ENCODE measurements at places on chromosomes 5 and 9. TPM values are rescaled to one million over a fixed set of nuclear protein-coding genes. Genes with fewer than 3 reads are reported as not detected.

DNA sequence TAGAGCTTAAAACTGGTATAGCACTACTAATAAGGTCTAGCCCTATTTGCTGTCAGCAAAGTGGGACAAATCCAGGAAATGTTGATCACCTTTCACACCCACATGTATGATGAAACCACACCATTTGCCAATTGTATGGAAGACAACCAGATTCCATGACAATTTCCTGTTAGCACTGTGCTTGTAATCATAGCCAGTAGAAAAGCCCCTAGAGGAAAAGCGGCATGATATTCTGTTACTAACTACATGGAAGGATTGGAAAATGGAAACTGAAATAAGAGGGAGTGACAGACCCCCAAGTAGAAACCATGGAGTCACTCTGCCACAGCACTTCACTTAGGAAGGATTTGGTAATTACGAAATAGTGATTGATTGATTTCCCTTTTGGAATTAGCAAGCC is 923 bp downstream of the SPATA6L start:
- peak; percentile 91 for DNase-seq

DNA sequence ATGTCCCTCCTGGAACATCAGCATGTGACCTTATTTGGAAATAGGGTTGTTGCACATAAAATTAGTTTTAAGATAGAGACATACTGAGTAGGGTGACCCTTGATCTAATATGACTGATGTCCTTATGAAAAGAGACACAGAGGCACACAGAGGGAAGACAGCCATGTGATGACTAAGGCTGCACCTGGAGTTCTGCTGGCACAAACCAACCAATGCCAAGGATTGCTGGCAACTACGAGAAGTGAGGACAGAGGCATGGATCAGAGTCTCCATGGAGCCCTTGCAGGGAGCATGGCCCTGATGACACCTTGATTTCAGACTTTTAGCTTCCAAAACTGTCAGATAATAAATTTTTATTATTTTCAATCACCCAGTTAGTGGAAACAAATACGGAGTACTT is 101.9 kb downstream of the FBXL7 start:
- no peak for DNase-seq

DNA sequence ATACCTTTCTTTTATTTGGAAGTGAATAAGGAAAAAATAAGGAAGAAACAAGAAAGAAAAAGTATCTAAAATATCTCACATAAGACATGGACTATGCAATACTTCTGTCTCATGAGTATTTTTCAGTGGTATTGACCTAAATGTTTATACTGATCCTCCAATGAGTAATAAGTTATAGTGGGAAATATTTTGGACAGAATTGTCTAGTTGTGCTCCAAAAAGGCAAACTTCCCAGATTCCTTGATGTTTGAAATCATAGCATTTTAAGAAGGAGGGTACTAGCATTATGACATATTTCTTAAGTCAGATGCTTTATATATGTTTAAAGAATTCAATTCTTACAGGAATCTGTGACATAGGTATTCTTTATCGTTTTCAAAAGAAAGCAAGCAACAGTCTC is 34.5 kb upstream of the BASP1 start:
- DNase-seq: no peak

Gene CDH9
- total RNA-seq: not detected

DNA sequence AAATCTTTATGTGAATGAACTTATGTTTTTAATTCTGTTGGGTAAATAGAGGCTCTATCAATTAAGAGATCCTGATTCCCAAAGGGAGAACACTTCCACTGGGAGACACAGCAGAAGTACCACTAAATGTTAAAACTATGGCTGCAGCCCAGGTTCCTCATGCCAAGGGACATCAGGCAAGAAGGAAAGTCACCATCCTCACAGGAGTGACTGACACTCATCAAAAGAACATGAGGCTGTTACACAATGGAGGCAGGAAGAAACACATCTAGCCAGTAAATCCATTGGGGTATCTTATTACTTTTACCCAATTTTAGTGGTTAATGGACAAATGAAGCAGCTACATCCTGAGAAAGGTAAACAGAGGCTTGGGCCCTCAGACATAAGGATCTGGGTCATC is 94.4 kb downstream of the MAPKAP1 start:
- no peak for DNase-seq

DNA sequence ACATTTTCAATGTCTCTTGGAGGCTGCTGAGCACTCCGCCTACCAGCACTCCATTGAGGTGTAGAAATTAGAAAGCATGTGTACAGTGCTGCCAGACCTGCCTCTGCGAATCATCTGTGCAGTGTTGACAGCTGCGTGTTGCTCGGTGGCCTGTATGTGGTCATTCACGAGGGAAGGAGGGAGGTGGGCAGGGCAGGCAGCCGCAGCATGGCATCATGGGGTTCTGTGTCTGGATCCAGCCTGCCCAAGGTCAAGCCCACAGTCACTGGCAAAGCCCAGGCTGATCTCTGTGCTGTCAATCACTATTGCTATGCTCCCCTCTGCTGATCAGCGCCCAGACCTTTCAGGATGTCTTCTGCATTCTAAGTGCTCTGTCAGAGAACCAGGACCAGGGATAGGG is 8.0 kb upstream of the PDZD2 start:
- no peak for DNase-seq

DNA sequence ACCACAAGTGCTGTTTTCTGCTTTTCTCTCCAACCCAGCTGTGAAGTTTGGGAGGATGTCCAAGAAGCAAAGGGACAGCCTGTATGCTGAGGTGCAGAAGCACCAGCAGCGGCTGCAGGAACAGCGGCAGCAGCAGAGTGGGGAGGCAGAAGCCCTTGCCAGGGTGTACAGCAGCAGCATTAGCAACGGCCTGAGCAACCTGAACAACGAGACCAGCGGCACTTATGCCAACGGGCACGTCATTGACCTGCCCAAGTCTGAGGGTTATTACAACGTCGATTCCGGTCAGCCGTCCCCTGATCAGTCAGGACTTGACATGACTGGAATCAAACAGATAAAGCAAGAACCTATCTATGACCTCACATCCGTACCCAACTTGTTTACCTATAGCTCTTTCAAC is 145.2 kb downstream of the RORB start:
- DNase-seq: no peak

- no peak for DNase-seq
These were observed 13.1 kb upstream of the LHFPL2 start for GRCh38 chr5:78661691-78662090.

Data from bronchial epithelial cell (primary cell).